ENCODE measurements at places on chromosomes 6 and 20.

- no peak for DNase-seq
Observed at GRCh38 chr6:34806738-34807453, 15.0 kb downstream of the BLTP3A start.

DNA sequence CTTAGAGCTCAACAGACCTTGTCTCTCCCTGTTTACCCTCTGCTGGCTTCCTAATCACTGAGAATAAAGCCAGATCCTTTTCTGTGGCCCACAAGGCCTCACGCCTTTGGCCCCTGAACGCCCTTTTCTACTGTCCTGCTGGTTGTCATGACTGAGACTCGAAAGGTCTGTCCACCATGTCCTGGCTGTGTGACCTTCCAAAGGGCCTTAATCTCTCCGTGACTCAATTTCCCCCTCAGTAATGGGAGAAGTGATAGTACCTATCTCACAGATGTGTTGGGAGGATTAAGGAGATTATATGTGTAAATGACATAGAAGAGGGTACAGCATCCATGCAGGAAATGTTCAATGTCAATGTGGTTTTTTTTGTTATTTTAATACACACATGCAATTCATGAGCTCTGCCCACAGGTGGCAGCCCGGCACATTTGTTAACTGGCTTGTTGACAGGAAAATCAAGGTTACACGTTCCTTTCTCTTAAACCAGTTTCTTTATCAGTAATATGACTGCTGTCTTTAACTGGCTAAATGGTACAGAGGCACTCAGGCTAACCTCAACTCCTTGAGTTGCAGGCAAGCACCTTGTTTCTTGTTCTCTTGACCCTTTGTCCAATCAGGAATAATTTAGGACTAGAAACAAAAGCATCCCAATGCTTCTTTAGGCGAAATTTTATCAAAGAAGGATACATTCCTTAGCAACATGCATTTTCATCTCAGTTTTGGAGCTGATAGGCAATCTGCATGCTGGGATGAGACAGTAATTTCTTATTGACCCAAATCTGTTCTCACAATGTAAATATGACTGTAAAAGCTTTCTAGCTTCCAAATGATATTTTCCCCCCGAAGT, 16.6 kb downstream of the SLC22A1 start:
- DNase-seq = peak; percentile 55

GRCh38 chr20:46705378-46705729, 4.1 kb upstream of the SLC2A10 start:
- DNase-seq = no peak

DNA sequence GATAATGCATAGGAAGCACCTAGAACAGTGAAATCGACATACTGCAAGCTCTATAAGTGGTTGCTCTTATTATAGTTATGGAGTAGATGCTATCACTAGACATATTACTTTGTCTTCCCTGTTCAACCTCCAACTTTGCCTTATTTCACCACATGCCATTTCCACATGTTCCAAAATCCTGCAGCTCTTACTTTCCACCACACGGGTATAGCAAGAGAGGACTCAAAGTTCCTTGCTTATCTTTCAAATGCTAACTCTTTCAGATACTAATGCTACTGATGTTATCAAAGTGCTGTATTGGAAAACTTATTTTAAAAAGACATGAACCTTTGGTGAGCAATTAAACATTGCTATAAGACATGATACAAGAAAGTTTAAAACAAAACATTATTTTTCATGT, 1130.1 kb downstream of the HACE1 start:
- no peak for DNase-seq

GRCh38 chr20:53900380-53900999, 169.9 kb downstream of the BCAS1 start:
- DNase-seq = no peak

DNA sequence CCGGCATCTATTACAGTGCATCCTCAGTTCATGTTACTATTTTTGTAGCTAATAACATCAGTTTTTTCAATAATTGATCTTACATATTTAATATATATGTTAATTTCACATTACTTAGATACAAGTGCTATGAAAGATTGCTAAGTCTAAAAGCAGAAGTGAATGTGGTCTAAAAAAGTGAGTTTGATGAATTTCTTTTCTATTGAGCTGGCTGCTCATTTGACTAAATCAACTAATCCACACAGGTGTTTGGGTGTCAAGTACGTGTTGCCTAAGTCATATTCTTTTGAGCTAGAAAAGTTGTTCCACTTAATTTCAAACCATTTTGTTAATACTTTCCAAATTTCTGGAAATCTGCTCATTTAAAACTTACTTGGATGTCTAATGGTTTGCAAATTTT, 46.6 kb upstream of the EZR start:
- DNase-seq = no peak

DNA sequence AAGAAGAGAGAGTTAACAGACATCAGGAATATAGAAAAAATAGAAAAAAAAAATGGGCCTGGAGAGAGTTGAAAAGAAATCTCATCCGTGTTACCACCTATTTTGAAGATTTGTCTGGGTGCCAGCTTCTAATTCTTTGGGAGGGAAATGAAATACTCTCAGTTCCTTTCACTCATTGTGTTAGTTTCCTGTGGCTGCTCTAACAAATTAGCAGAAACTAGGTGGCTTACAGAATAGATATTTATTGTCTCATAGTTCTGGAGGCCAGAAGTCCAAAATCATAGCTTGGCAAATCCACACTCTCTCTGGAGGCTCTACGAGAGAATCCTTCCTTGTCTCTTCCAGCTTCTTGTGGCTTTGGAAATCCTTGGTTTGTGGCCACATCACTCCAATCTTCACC, 225.1 kb upstream of the BTBD3 start:
- DNase-seq = no peak

DNA sequence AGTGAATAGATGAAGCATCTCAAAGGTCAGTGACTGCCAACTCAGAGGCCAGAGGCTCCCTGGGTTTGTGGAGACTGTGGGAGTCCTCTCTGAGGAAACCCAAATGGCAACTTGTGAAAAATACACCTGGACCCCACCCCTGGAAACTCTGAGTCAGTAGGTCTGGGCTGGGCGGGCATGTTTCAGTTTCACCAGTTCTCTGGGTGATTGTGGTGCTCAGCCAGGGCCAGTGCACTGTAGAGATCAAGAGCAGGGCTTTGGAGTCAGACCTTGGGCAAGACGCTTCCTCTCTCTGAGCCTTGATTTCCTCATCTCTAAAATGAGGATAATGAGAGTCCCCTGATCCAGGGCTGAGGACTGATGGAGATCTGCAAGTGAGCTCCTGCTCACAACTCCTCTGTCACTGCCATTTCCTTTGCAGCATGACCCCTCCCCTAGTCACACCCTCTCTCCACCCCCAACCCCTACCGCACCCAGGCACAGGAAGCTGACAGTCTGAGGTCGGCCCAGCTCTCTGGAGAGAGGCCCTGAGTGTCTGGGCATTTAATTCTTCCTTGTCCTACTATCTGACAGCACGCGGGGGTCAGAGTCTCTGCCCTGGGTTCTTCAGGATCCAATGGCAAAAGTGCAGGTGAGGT, 5.1 kb downstream of the DEF6 start:
- peak; percentile 81 for DNase-seq

DNA sequence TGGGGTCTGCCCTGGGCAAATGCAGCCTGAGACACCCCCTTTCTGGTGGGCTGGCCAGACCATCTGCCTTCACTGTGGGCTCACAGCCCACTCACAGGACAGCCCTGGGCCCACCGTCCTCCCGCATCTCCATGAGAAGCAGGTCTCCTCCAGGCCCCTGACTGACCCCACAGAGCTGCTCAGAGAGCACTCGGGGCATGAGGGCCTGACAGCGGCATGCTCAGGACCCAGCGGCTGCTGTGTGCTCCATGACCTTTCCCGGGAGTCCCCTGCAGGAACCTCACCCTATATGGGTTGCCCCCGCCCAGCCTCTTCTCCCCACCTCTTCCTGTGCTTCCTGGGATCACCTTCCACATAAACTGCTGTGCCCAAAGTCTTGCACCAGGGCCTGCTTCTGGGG, 162.4 kb upstream of the CST7 start:
- no peak for DNase-seq

DNA sequence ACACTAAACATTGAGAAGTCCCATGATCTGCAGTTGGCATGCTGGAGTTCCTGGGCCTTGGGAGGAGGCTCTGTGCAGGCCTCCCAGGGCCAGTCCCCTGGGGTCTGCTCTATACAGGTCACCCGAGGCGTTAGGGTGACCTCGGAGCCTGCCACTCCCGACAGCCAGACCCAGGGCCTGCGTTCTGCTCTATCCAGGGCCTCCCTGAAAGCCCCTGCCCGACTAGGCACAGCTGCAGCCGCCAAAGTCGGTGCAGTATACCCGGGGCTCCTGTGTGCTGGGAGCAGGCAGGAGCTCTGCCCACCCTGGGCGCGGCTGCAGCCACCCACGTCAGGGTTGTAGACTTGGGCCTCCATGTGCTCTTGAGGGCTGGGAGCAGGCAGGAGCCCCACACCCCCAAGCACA, 6.3 kb upstream of the OR14J1 start:
- DNase-seq = no peak

DNA sequence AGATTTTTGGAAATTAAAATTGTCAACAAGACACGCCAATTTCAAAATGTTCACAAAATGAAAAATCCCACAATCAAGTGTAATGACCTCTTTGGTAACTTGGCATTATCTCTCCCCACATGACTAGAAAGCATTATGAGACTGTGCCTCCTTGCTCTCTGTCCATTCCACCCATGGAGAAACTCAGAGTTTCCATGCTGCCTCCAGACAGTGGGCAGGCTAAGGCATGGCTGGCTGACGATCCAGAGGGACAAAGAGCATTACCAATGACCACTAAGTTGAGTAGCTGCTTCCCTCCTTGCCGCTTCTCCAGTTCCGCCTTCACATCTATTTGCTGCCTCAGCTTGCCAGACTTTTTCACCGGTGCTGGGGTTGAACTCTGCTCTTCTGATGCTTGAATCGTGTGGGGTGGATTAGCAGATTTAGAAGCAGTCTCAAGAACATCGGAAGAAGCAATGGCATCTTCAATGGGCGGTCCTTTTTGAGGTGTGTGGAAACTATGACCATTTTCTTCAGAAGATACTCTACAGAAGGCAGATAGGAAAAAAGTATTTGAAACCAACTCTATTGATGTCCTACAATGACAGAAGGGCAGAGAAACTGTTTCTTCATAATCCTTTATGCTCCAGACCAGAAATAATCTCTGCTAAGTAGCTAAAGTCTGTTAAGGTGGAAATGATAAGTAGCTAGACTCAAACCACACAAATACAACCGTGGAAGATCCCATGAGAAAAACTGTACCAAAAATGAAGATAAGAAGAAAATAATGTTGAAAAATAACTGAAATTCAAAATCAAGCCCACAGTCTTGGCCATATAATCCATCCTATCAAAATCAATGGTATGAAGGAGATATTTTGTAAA, 47.5 kb upstream of the ALDH8A1 start:
- no peak for DNase-seq

- DNase-seq = no peak
Observed at GRCh38 chr6:157226761-157227160, 96.6 kb downstream of the TMEM242 start.

DNA sequence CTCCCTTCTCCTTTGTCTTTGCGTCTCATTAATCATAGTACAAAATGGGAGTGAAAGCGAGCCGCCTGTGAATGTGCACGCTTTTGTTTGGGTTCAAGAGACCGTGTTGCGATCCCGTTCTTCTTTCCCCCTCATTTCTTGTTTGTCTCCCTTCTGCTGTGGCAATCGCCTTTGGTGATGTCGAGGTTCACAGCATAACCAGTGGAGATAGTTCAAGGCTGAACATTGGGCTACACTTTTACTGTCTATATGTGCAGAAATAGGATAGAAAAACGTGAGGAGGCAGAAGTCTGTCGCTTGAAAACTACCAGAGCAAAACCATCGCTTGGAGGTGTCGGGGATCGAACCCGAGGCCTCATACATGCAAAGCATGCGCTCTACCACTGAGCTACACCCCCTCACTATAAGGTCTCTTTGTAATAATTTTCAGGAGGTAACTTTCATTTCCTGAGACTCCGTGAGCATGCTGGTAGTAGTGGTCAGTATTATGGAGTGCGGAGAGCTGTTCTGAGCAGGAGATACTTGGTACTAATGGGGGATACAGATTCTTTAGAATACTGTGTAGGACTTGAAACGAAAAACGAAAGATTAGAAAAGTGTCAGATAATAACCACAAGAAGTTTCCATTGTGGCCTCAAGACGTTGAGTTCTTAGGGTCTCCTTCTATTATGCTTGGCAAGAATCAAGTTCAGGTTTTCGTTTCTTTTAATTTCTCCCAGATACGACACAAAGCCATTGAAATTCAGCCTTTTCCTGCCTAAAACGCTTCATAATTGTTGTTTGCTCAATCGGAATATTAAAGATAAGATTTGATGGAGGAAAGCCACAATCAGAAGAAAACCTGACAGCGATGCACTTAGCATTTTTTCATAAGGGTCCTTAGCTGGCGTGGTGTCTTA, 106.6 kb downstream of the TRIM27 start:
- DNase-seq = peak; percentile 52
